Stimulated activated CD8-positive, alpha-beta memory T cell treated with anti-CD3 and anti-CD28 coated beads, Interleukin-2, amount 100 ng/mL, for 1 hour (primary cell): ENCODE measurements at places on chromosomes 1 and 21.

GRCh38 chr1:245715970-245716369 is 561.2 kb downstream of the KIF26B start:
- no peak for DNase-seq

GRCh38 chr1:212671342-212672031 is 28.2 kb downstream of the BATF3 start:
- DNase-seq = no peak

DNA sequence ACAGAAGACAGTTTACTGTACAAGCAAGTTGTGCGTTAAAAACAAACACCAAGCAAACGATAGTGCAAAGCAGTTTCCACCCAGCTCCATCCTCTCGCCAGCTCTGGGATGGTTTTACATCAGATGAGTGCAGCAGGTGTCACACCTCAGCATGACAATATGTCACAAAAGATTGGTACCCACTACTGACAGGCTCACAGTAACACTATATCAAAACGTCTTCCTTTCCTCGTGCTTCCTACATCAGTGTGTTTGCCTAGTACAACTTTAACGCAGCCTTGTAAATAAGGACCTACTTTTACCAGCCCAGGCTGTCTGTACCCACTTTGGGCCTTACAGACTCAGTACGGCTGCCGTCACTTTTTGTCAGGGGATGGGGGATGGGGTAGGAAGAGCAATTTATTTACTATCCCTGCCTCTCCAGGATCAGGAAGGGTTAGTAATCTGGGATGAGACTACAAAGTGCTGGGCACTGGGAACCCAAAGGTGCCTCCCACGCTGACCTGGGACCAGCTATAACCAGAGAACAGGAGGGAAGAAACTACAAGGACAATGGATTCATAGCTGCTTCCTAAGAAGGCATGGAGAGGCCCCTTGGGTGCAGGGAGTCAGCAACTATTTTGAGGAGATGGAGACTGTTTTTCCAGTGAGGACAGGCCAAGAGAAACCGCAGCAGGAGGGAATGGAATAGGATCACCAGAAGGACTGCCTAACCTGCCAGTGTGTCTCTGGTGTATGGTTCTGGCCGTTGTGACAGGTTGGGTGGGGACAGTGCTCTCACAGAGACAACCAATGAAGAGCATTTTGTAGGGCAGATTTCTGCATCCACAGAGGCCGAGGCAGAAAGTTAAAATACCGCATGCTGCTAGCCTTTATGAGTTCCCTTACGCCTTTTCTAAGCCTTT is 30.2 kb downstream of the RUNX3 start:
- DNase-seq = no peak

DNA sequence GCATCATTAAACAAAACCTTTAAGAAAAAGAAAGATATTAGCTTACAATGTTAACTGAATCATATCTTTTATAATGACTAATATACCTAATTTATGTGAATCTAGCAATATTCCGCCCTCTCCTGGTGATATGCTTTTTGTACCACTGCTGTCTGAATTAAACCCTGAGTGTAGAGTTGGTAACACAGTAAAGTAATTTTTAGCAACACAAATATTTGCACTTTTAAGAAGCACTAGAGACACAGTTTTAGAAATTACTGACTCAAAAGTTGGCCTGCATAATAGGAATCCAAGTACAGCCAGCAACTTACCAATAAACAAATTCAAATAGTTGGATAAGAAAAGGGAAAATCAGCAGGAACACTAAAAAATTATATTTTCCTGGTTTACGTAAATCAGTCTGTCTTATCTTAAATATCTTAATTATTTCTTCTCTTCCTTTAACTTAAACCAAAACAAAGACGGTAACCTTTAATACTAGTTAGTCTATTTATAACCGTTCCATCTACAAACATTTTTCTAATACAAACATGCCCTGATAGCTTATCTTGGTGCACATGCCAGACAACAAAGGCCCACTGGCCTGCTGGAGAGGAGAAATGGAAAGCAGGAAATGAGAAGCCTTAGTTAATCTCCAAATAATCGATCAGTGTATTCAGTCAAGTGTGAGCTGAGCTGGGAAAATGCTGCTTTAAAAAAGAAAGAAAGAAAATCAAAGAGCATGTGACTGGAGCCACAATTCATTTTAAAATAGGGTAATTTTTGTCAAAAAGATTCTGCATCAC is 246.0 kb downstream of the RERE start:
- no peak for DNase-seq

DNA sequence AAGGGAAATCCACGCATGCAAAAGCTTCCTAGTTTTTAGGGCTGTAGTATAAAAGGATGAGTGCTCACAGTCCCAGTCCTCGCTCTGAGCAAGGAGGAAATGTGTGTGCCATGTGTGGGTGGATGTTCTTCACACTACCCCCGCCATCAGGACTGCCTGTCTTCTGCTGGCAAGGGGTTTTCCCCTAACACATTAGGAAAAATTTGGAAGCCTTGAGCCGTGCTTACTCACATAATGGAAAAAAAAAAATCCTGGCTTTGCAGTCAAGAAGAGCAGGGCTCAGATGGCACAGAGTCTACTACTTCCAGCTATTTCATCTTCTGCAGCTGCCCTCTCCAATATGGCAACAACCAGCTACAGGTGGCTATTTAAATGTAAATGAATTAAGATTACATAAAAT is 363.1 kb downstream of the PLPP3 start:
- DNase-seq = no peak

GRCh38 chr1:3348196-3348865 is 106.1 kb upstream of the ARHGEF16 start:
- DNase-seq = no peak

- DNase-seq = no peak
Observed at GRCh38 chr1:230219174-230220067, 152.4 kb downstream of the GALNT2 start.

GRCh38 chr1:84883286-84883685 is 9.7 kb downstream of the LPAR3 start:
- DNase-seq = no peak

GRCh38 chr1:43002766-43003165 is 44.1 kb upstream of the SLC2A1 start:
- no peak for DNase-seq

GRCh38 chr21:43689556-43690337 is 29.2 kb upstream of the PDXK start:
- no peak for DNase-seq

GRCh38 chr21:42353623-42354022 is 2.8 kb upstream of the TFF2 start:
- DNase-seq = no peak

DNA sequence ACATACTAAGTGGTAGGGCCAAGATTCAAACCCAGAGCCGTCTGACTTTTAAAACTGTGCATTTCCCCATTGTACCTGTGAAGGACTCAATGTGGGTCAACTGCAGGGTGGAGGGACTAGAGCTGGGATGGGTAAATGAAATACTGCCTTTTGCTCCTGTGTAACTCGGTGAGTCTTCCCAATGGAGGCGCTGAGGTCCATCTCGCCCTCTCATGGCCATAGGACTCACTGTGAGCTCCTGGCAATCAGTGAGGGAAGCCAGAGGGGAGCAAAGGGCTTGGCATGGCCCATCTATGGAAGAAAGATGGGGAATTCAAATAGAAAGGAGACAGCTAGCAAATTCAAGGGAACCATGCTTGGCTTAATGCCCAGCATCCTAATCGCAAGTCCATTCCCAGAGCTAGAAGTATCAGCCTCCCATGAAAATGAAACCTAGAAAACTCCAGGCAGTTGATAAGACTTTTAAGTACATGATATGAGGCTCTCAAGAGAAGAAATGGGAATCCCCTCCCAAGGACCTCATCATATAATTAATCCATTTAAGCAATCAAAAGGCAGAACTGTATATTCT is 25.4 kb upstream of the CGN start:
- DNase-seq = no peak

- no peak for DNase-seq
Observed at GRCh38 chr1:204709960-204710912, 24.7 kb upstream of the LRRN2 start.

DNA sequence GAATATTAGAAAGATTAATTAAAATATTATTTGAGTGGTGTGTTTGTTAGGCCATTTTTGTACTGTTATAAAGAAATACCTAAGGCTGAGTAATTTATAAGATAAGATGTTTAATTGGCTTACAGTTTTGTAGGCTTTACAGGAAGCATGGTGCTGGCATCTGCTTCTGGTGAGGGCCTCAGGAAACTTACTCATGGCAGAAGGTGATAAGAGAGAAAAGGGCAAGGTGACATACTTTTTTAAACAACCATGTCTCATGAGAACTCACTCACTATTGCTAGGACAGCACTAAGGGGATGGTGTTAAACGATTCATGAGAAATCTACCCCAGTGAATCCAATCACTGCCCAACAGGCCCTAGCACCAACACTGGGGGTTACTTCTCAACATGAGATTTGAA is 56.7 kb upstream of the RGS21 start:
- no peak for DNase-seq

DNA sequence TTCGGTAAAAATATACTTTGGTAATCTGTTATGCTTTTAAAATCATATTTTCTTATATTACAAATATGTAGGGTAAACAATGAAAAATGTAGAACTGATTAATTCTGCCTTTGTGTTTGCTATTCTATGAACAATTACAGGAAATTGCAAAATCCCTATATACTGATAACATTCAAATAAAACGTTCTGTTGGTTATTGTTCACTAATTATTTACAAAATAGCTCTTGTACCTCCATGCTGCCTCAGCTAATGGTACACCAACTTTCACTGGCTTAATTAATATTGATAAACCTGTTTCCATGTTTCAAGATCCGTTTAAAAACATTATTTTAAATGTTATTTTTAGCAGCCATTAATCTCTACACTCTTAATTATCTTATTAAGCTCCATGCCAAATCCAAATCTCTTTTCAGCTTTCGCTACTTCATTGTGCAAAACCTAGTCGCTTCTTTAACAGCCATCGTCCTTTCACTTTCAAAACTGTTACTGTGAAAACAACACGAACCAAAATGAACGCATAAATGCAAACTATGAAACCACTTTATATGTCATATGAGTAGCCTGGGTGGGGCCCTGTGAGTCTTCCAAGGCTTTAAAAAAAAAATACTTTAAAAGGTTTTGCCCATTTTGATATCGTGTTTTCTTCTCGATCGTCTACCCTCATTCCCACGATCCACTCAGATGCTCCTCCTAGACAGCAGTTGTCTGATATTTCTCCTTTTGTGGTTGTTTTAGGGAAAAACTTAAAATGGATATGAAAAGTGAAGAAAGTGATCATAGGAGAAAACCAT is 807.1 kb downstream of the USP25 start:
- no peak for DNase-seq

GRCh38 chr1:215911406-215911968 is 344.4 kb downstream of the KCTD3 start:
- no peak for DNase-seq

- no peak for DNase-seq
Observed at GRCh38 chr1:15386164-15386749, 23.4 kb upstream of the EFHD2 start.

- no peak for DNase-seq
Observed at GRCh38 chr1:240973875-240974274, 361.9 kb upstream of the GREM2 start.

- no peak for DNase-seq
Observed at GRCh38 chr1:85445906-85446305, 19.1 kb downstream of the DDAH1 start.

GRCh38 chr1:242826701-242827336 is 302.3 kb upstream of the PLD5 start:
- no peak for DNase-seq

DNA sequence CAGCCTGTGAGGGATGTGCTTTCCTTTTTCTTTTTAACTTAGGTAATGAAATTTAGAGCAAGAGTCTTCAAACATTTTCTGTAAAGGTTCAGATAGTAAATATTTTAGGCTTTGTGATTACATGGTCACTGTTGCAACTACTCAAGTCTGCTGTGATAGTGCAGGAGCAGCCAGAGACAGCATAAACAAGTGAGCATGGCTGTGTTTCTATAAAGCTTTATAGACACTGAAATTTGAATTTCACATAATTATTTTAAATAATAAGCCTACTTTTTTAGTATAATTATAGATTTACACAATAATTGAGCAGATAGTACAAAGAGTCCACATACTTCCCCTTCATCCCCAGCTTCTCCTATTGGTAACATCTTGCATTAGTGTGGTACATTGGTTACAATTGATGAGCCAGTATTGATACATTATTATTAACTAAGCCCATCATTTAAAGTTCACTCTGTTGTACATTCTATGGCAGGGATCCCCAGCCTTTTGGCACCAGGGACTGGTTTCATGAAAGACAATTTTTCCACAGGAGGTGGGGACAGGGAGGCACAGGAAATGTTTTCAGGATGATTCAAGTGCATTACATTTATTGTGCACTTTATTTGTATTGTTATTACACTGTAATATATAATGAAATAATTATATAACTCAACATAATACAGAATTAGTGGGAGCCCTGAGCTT is 3.0 kb downstream of the ATF6 start:
- no peak for DNase-seq

- DNase-seq = no peak
Observed at GRCh38 chr1:34529935-34530859, 224.7 kb upstream of the GJB5 start.
